ENCODE measurements at places on chromosomes 1 and 21.

DNA sequence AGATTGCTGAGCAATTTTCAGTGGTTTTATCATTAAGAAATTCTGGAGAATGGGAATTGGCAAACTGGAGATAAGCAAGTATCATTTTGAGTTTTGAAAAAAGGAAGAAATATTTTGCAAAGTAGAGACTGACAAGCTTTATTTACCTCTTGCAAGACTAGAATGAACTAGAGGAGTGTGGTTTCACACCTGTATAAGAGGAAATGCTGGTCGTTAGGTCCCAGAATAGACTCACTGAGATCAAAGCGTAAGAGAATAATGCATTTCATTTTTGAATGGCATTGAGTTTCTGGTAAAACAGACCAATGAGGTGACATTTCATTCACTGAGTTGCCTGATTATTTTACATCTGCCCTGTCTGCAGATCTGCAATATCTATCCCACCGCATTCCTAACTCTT, 308.1 kb downstream of the ADGRL2 start:
- no peak for DNase-seq

- no peak for DNase-seq
Measured at GRCh38 chr21:14995695-14996490, 68.9 kb downstream of the NRIP1 start.

- no peak for DNase-seq
Measured at GRCh38 chr1:7366955-7367665, 404.0 kb upstream of the VAMP3 start.

GRCh38 chr1:108708691-108709660, 3.7 kb upstream of the FNDC7 start:
- DNase-seq, result no peak

Measured in hippocampal formation (tissue), 2 donors.